ENCODE measurements at places on chromosomes 4 and X. TPM values are rescaled to one million over a fixed set of nuclear protein-coding genes. Genes with fewer than 3 reads are reported as not detected.

DNA sequence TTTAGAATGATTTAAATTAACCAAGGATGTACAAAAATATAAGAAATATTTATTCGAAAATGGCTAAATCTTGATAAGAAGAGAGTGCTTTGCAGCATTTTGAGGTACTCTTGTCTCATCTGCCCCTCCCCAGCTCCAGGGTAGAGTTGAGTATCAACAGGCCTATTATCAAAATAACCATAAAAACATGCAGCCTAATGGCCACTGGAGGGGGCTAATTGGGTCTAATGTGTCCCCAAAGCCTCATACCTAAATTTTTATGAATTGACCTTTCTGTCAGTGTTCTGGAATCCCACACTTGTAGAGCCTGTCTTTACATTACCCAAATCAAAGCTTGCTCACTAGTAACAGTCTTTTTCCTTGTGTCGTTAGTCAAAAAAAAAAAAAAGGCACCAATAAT is 544.9 kb upstream of the CPXCR1 start:
- no peaks in the 10 kb centered on the region for H3K36me3 ChIP-seq
- no peak overlapping the region for H3K4me3 ChIP-seq
- H3K27me3 ChIP-seq: peaks cover 11% of the 10 kb centered on the region
- DNase-seq: peak; percentile 2
- no peak overlapping the region for H3K27ac ChIP-seq

GRCh38 chr4:19831644-19832285 is 419.9 kb upstream of the SLIT2 start:
- DNase-seq: no peak
- H3K27me3 ChIP-seq: no peaks in the 10 kb centered on the region
- no peak overlapping the region for H3K4me3 ChIP-seq
- no peaks in the 10 kb centered on the region for H3K4me1 ChIP-seq
- no peaks in the 10 kb centered on the region for H3K36me3 ChIP-seq

FOXR2 gene
- total RNA-seq: not detected

MAGEA2 gene
- total RNA-seq: not detected

- peaks cover 4% of the 10 kb centered on the region for H3K36me3 ChIP-seq
- H3K27ac ChIP-seq: no peak overlapping the region
- H3K4me1 ChIP-seq: no peaks in the 10 kb centered on the region
- H3K4me3 ChIP-seq: no peak overlapping the region
These were observed 404.0 kb upstream of the F9 start for GRCh38 chrX:139126493-139126892.

- DNase-seq: no peak
- H3K36me3 ChIP-seq: no peaks in the 10 kb centered on the region
- H3K27ac ChIP-seq: no peak overlapping the region
- H3K27me3 ChIP-seq: no peaks in the 10 kb centered on the region
- peaks cover 5% of the 10 kb centered on the region for H3K4me1 ChIP-seq
- no peak overlapping the region for H3K4me3 ChIP-seq
These were observed 19.0 kb downstream of the FAM47E start for GRCh38 chr4:76270244-76271175.

- no peaks in the 10 kb centered on the region for H3K36me3 ChIP-seq
- DNase-seq: no peak
- peaks cover 7% of the 10 kb centered on the region for H3K4me1 ChIP-seq
- no peak overlapping the region for H3K4me3 ChIP-seq
These were observed 19.7 kb downstream of the CXCL3 start for GRCh38 chr4:74018771-74019170.

LRIT3 gene
- 0.22 TPM for total RNA-seq

ADGRL3 gene
- total RNA-seq: 3.6 TPM

DNA sequence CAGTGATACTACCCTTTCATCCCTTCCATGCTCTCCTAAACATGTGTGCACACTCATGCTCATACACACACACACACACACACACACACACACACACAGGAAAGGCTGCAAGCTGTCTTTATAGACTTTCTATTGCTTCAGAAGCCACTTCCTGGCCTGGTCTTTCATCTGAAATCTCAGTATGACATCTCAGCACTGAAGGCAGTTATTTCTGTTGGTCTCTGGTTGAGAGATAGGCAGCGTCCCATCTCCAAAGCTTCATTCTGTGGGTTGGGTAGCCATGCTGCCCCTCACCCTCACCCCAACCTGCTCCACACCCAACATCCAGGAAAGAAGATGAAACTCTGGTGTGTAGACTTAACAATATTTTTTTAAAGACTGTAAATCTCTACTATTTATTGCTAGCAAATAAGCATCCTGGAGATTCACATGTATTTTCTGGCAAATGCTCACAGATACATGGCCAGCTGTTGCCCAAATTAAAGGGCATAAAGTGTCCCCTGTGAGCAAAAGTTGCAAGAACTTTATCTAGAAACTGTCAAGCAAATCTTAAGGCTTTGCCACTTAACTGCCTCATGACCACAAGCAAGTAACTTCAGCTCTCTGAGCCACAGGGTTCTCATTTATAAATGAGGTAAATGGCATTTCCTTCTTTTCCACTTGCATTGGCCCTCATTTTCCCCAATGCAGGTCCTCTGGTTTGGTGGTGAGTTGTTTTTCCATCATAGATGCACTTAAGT is 189.8 kb upstream of the AFF2 start:
- no peaks in the 10 kb centered on the region for H3K27me3 ChIP-seq
- no peaks in the 10 kb centered on the region for H3K36me3 ChIP-seq
- no peak overlapping the region for H3K27ac ChIP-seq
- no peak overlapping the region for H3K4me3 ChIP-seq
- no peak for DNase-seq

EREG gene
- 34.0 TPM for total RNA-seq

- no peak overlapping the region for H3K4me3 ChIP-seq
- DNase-seq: peak; percentile 54
- no peaks in the 10 kb centered on the region for H3K27me3 ChIP-seq
- H3K4me1 ChIP-seq: peaks cover 6% of the 10 kb centered on the region
These were observed 158.0 kb downstream of the KCNIP4 start for GRCh38 chr4:21790438-21791029.

FRMPD3 gene
- not detected for total RNA-seq
